ENCODE measurements at places on chromosomes 11 and 22.

GRCh38 chr11:86623736-86624135 lies 48.7 kb downstream of the ME3 start:
- DNase-seq = no peak

GRCh38 chr11:3145206-3145520 lies 19.9 kb downstream of the OSBPL5 start:
- DNase-seq = no peak

- no peak for DNase-seq
Measured at GRCh38 chr11:130631119-130631518, 182.7 kb downstream of the ADAMTS15 start.

DNA sequence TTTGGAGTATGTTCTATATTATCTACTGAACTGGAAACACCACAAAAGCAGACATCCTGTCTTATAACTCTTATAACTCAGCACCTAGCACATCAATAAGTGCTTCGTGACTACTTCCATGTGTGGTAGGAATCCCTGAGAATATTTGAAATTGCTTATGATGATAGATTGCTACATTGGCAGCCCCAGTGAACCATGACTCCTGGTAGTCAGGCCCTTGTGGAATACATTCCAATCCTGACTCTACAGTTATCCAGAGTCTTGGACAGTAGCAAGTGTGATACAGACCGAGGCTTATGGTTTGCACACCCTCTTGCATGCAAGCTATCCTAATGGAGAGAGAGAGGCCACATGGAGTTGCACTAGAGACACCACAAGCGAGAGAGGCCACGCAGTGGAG lies 59.5 kb upstream of the PHF21A start:
- DNase-seq = no peak

- no peak for DNase-seq
Measured at GRCh38 chr22:46373159-46373558, 37.6 kb downstream of the TRMU start.

GRCh38 chr11:66420671-66421476 lies at the start of gene NPAS4:
Gene NPAS4 (plus strand): TSS chr11:66421035. CDS start chr11:66421180, 145 bp downstream.
- DNase-seq = no peak

GRCh38 chr11:134266841-134267251 lies 9.3 kb upstream of the GLB1L3 start:
- no peak for DNase-seq

GRCh38 chr11:208181-208916 lies 841 bp downstream of the RIC8A start:
- peak; percentile 76 for DNase-seq

GRCh38 chr11:6417907-6418556 lies 862 bp downstream of the APBB1 start:
- DNase-seq = no peak

- DNase-seq = no peak
Measured at GRCh38 chr11:129731316-129731715, 84.3 kb upstream of the TMEM45B start.

DNA sequence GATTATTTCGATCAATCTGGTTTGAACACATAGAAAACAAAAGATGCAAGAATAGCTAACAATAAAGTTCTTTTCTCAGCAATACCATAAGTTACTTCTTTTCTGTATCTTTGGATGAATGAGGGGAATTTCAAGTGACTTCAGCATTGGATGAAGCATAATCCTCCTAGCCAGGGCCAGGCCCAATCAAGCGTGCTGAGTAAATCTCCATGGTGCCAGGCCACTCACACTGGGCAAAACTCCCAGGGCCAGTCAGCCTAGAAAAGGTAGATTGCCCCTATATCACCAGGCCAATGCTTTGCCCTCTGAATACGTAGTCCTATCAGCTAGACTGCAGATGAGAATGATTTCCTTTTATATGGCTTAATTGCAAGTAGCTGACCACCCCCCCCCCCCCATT lies 6.0 kb downstream of the CNTF start:
- DNase-seq = no peak

- no peak for DNase-seq
Measured at GRCh38 chr11:65380460-65381119, 1.9 kb downstream of the SLC25A45 start.

- DNase-seq = no peak
Measured at GRCh38 chr11:78514922-78515502, 59.7 kb downstream of the NARS2 start.

DNA sequence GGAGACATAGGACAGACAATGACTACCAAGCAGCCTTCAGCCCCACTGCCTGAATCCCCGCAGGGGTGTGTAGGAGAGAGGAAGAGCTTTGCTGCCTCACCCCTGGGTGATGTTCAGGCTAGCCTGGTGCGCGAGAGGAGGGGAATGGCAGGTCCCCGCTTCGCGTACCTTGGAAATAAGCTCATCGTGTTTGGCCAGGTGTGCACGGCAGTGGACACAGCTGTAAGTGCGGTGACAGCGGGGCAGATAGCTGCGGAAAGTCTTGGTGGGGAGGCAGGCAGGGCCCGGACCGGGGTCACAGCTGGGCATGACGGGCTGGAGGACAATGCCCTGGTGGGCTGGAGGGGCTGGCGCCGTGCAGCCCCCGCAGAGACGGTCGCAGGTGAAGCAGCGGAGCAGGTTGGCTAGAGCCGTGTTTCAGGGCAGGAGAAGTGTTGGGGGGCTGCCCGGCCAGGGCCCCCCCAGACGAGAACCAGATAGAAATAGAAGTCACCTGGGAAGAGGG lies 2.9 kb downstream of the YPEL4 start:
- no peak for DNase-seq

DNA sequence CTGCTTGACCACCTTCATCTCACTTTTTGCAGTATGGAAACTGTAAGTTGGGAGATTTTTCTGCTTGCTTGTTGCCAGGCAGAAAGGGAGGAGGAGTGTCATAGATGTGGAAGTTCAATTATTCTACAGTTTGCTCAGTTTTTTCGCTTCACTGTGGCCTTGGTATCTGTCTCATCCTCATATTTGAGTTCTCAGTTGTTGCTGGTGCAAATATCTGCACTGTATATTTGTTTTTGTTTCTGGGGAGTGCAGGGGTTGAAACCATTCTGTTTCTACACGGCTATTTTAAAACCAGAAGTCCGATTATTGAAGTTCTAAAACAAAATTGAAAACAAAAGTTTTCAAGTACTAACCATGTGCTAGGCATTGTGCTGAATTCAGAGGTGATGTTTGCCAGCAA lies 153.4 kb downstream of the JRKL start:
- DNase-seq = no peak

DNA sequence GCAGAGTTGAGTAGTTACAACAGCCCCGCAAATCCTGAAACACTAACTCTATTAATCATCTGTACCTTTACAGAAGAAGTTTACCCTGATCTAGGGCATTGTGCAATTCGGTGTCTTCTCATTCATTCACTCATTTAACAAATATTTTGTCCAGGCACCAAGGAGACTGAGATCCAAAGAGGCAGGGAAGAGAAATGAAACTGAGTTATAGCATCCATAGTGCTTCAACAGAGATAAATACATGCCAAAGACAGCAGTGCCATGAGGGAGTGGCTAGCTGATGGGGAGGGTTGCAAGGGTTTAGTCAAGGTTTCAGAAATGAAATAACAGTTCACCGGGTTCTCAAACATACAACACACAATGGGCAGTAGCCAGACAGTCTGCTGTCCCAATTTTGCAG lies 40.2 kb upstream of the MTNR1B start:
- DNase-seq = no peak

GRCh38 chr11:17877886-17878285 lies 135.0 kb downstream of the SERGEF start:
- DNase-seq = no peak

GRCh38 chr22:46001426-46002106 lies 24.6 kb upstream of the WNT7B start:
- no peak for DNase-seq

DNA sequence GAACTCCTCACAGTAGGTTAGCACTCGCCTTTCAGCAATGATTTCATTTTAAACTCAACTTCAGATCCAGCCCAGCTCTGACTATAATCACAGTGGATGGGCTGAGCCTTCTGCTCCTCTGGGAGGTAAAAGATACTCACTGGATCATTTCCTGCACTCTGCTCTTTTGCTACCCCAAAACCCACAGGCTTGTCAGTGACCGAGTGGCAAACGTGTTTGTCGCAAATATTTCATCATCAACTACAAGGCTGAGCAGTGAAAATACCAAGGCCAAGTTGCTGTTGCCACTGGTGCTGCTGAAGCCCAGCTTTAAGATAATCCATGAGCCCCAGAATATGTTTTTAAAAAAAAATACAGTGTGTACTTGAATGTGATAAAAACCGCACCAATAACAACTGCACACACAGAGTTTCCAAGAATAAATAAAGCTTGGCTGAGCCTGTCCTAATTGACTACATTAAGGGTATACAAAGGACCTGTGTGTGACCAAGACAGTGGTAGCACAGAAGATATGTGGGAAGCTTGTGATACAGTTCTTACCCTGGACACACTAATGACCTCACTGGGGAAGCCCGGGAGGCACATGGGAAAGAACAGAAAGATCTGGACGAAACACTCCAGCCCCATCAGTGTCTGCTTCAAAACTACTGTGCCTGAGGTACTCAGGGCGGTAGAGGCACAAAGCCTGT lies 41.3 kb downstream of the ABTB2 start:
- DNase-seq = no peak

DNA sequence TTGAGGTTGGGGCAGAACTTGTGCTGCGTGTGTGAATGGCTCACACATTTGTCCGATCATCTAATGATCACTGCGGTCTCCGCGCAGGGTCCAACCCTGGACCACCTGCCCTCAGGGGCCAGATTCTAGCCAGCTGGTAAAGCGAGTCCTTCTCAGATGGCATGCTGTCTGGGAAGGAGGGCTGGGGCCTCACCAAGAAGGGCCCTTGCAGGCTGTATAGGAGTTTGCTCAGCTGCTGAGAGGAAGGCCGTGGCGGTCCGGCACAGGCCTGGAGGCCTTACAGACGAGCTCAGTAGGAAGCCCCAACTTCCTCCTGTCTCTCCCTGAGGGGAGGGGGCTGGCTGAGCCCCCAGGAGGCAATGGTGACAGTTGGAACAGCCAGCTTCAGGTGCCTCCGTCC lies 13.7 kb downstream of the PHLDA2 start:
- DNase-seq = no peak

Data from stimulated activated CD4-positive, alpha-beta T cell treated with anti-CD3 and anti-CD28 coated beads, Interleukin-4, amount 100 ng/mL, for 48 hours (primary cell).